ENCODE measurements at places on chromosomes 3 and 15.
A peak's percentile ranks its signal among the peaks of the same experiment; 100 is the strongest.

GRCh38 chr3:90035643-90036042 is 928.2 kb downstream of the EPHA3 start:
- no peak for DNase-seq

GRCh38 chr3:134093956-134094355 is 64.2 kb upstream of the SLCO2A1 start:
- DNase-seq, result no peak

DNA sequence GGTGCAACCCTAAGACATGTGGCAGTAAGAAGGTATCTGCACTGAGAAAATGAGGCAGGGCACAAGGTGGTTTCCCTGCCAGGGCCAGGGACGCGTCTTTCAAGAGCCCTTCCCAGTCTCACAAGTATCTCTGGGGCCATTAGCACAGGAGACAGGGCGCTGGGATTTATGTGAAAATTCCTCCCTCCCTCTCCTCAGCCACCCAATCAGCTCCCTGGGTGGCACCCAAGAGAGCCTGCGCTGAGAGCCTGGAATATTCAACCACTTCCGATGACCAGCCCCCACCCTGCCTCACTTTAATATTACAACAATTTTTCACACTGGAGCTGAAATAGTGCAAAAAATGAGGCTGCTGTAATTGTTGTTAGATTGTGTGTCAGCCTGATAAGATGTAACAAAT is 26.1 kb downstream of the SEC61A1 start:
- no peak for DNase-seq

DNA sequence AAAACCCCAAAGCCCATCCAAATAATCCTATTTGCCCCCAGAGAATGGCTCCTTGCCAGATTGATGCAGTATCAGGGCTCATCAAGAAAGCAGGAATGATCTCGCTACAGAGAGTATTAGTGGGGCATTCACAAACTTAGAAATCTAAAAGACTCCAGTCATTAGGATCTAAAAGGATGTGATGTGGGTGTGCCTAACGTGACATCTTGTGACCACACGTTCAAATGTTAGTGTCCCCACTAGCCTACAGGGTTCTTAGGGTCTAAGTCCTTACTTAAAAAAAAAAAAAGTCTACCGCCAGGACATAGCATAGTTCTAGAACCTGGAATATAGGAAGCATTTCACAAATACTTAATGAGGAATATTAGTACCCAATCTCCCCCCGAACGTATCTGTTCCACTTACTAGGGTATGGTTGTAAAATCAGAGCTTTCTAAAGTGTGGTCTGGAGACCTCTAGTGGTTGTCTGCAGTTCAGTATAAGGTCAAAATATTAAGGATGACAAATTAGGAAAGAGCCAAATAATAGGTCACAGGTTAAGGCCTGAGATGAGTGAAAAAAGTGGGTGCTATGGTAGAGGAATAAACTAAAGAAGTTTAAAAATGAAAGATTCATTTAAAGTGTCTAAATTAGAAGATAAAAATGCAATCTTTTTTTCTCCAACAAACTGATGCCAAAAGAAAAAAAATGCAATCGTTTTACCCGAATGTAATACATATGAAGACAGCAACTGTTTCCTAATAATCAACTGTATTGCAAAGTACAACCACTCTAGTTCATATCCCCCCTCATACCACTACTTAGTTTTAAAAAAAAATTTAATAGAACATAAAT is 4.2 kb upstream of the CHRM5 start:
- DNase-seq, result peak; percentile 65

- DNase-seq, result peak; percentile 93
Measured at GRCh38 chr3:244041-244440, 47.5 kb downstream of the CHL1 start.

DNA sequence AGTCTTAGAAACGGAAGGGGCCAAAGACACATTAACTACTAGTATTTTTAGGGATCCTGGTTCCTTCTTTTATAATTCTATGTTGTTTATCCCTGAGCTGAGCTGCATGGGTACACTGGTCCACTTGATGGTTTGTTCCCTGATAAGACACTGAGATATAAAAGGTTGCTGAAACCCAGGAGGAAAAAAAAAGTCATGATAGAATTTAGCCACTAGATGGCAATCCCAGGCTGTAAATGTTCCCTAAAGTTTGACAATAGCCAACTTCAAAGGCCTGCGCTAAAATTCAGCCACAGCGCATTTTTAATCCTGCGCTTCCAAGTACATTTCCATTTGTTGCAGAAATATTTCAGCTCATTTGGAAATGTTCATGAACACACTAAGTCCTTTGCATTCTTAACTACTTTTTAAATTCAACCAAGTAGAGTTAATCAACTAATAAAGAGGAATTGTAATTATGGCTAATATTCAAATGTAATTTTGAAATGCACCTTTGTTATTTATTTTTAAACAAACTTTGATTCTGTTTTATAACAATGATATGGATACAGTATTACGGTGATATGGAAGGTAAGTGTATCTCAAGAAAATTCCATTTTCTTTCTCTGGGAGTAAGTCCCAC is 249.3 kb upstream of the FEZF2 start:
- DNase-seq, result peak; percentile 77

Measured in fibroblast of mammary gland (primary cell).